GM12891 (cell line): ENCODE measurements at places on chromosomes 5 and 9.
A peak's percentile ranks its signal among the peaks of the same experiment; 100 is the strongest.

GRCh38 chr5:156043351-156043750, 283.6 kb upstream of the SGCD start:
- no peak for DNase-seq

- DNase-seq, result no peak
These were observed 562.7 kb upstream of the DMAC1 start for GRCh38 chr9:8362250-8362649.

DNA sequence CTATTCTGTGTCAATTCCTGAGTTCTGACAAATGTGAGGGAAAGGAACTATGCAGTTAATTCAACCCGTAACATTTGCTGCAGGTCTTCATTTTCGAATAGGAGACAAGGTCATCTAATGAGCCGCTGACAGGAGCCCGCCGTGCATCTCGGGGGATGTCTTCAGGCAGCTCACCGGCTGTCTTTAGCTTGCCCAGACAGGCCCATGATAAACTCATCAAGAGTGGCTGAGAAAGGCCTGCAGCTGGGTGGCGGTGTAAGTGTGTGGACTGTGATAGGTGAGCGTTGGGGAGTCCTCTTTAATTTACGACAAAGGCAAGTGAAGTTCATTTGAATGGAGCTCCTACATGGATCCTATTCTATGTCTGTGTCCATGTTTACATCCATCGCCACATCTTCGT, 190.5 kb downstream of the ADCY2 start:
- DNase-seq, result no peak

DNA sequence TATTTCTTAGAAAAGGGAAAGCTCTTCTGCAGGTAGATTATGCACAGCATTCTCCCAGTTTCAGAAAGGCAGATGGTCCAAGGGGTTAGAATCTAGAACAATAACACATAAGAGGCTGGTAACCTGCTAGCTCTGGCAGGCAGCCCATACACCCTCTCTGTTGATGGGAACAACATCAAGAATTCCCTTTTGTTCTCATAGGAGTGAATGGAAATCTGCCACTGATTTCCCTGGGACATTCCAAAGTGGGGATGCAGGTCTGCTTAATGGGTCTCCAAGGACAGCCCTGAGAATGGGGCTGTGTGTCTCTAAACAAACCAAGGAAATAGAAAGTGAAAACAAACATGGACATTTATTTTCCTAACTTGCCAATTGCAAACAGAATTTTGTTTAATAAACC, 456.8 kb downstream of the EBF1 start:
- DNase-seq, result no peak

DNA sequence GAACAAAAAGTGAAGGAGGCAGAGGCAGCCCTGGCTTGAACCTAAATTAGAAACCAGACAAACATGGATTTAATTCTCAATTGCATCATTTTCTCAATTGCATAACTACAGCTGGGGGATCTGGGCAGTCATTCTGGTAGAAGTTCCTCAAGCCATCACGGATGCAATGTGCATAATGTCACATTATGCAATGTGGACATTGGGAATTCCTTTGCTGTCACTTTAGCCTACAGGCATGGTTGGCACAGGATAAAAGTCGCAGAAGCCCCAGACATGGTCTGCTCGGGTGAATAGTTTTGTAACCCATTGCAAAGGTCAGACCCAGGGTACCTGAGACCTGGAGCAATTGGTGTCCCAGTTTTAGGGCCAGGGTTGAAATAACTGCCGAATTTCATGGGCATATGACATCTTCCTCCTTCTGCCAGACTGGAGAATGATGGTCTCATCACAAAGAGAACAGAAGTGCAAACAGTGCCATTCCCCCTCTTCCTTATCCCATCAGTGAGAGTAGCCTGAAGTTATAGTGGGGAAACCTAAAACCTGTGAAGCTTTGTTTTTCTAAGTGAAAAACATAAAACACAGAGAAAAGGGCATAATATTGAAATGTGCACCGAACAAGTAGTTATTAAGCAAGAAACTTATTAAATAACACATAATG, 290.8 kb downstream of the MSX2 start:
- no peak for DNase-seq

GRCh38 chr9:4837261-4838188, 44.8 kb downstream of the RCL1 start:
- DNase-seq, result no peak

- no peak for DNase-seq
These were observed 2.5 kb downstream of the MACROH2A1 start for GRCh38 chr5:135396459-135397055.

GRCh38 chr5:143933451-143933850, 121.5 kb downstream of the HMHB1 start:
- no peak for DNase-seq

DNA sequence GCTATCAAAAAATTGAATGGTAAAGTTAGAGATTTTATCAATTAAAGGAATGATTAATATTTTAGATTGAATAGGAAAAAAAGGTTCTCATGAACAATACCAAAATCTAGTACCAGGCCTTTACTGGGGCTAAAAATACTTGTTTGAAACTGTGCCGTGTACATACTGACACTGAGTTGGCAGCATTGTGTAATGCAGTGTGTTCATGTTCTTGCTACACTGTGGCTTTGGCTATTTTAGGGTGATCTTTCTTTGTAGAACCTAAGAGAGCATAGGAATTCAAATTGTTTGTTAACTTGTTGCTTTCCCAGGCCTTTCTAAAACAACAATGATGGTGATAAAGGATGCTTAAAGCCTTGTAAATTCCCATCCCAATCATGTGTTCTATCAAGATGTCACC, 80.9 kb downstream of the KIF4B start:
- DNase-seq, result no peak

- no peak for DNase-seq
These were observed 27.8 kb upstream of the PRDM12 start for GRCh38 chr9:130636648-130637020.

GRCh38 chr5:67659288-67659687, 462.7 kb upstream of the CD180 start:
- DNase-seq, result no peak

DNA sequence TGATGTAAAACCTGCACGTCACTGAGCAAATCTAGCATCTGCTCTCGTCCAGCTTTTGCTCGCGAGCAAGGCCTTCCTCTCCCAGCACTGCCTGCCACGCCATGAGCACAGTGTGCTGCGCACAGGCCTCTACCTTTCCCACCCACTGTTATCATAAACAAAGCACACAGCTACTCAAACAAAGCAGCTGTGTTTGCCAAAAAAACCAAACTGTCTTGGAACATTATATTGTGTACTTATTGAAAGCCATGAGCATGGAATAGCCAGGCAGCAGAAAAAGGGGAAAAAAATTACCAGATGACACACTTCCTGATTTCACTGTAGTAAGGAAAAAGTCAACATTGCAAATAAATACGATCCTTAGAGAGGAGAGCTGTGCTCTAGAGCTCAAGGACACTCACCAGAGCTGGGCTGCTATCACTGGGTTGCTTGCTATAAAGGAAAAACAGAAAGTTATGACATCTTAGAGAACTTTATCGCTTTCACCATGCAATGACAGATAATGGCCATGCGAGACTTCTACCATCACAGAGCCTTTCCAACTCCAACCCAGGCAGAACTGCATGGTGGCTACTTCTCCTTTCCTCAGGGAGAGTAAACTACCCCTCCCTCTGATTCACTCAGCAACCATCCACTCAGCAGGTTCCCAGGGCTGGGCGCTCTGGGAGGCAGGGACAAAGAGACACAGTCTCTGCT, 69.6 kb downstream of the EPB41L4B start:
- no peak for DNase-seq

GRCh38 chr9:135294836-135295235, 184.7 kb upstream of the PPP1R26 start:
- DNase-seq, result no peak

DNA sequence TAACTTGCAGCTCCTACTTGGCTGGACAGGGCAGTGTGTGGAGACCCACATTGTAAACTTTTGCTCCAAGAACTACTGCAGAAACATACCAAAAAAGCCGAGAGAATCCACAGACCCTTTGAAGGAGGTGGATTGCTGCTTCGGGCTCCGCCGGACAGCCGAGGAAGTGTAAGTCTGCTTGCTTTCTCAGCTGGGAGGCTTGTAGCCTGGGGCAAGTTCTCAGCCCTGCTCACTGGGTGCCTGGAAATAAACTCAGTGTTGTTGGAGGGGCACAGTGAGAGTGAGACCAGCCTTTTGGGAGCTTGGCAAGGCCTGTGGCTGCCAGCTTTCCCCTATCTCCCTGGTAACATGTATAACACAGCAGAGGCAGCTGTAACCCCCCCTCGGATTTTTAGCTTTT, 215.6 kb downstream of the SYK start:
- DNase-seq, result no peak

DNA sequence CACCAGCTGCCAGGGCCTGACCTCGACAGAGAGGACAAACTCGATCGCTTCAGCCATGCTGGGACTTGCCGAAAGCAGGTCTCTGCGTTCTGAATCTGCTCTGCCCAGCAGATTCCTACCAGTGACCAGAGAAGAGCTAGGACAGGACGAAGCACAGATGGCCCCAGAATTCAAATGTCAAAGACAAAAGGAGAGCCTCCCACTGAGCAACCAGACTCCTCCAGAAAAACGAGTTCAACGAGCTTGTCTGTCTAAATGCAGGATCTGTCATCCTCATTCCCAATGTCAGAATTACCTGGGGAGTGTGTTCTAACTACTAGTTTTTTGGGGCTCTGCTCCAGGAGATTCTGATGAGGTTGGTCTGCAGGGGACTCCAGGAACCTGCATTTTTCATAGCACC, 13.4 kb downstream of the AK8 start:
- DNase-seq, result no peak

DNA sequence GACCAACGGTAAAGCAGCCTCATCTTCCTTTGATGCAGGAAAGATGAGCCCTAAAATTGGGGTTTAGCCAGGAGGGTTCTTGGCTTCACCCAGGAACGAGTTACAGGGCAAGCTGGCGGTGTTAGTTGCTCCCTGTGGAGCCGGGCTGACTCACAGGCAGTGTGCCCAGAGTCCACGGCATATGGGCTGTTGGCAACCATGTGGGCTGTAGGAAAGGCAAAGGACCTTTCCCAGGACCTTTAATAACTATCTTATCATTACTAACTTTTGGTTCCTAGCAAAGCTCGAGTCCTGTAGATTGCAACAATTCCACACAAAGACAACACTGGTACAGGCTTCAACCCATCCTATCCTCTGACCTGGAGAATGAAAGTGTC, 29.8 kb upstream of the CLPTM1L start:
- DNase-seq, result no peak

DNA sequence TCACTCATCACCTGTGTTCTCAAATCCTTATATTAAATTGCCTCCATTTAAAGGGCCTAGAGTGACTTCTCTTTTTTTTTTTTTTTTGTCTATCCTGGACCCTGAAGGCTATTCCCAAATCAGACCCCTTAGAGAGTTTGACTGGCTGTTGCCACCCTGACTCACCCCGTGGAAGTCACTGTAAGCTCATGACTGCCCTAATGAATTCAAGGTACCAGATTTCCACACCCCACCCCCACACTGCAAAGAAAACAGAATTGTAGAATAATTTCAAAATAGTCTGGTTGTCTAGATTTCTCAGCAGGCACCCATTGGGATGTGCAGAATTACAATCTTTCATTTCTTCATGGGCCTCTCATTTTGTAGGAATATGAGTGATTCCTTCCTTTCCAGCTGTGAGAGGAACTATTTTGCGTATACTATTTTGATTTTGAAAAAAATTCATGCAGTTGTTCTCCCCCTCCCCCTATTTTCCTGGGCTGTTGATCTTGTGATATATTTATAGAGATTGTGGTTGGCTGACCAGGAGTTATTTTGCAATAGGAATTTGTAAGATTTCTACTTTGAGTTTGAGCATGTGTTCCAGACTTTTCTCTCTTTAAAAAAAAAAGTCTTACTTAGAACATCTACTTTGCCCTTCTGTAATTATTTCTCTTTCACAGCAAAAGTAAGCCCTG, 79.1 kb downstream of the ZNF618 start:
- DNase-seq, result no peak

GRCh38 chr9:87135074-87135473, 187.8 kb upstream of the GAS1 start:
- no peak for DNase-seq

GRCh38 chr9:114155263-114155994, at the start of gene COL27A1:
COL27A1 (plus strand) TSS chr9:114155537; CDS start chr9:114155951, 414 bp downstream.
- peak; percentile 93 for DNase-seq

DNA sequence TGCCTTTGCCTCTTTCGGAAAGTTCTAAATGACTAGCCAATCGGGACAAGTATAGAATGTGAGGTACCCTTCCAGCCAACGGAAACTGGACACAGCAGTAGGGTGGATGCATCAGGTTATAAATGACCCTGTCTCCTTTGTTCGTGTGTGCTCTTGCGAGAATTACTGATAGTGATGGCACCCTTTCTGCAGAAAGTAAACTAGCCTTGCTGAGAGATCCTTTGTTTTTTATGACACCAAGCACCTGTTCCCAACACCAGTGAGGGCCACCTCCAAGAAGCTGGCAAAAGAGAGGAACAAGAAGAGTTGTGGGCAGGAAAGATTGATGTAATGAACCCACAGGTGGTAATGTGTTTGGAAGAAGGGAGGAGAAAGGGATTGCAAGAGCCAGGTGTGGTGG, 42.8 kb upstream of the FABP6 start:
- no peak for DNase-seq

DNA sequence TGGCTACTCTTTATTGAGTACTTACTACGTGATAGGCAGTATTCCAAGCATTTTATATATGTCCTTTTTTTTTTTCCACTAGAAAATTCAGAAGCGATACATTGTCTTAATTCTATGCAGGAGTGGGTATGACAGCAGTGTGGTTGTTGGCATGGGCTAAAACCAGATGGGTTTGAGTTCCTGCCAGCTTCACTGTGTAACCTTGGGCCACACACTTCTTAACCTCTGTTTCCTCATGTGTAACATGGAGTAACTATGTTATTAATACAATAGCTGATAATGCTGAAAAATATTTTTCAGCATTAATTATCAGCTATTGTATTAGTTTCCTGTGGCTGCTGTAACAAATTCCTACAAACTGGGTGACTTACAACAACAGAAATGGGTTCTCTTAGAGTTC, 12.0 kb downstream of the SNX18 start:
- no peak for DNase-seq
